ENCODE measurements at places on chromosomes 3 and 15.
A peak's percentile ranks its signal among the peaks of the same experiment; 100 is the strongest.

- no peak for DNase-seq
These were observed 94.8 kb downstream of the DUT start for GRCh38 chr15:48426044-48426443.

DNA sequence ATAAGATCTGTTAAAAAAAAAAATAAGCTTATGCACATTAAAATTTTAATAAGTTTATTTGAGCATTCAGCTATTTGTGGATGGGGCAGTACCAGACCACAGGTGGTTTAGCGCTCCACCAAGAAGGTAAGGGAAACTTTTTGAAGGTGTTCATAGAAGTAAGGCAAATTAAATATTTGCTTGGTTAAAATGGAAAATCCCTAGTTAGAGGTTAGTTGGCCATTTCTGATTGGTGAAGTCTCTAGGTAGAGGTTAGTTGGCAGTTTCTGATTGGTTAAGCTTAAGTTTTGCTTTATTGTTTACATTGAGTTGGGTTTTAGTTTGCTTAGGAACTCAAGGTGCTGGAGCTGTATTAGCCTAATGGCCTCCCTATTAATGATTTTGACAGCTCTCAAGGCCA is 30.7 kb downstream of the SCN11A start:
- DNase-seq = no peak

GRCh38 chr15:31308185-31308639 is 18.4 kb upstream of the KLF13 start:
- no peak for DNase-seq

DNA sequence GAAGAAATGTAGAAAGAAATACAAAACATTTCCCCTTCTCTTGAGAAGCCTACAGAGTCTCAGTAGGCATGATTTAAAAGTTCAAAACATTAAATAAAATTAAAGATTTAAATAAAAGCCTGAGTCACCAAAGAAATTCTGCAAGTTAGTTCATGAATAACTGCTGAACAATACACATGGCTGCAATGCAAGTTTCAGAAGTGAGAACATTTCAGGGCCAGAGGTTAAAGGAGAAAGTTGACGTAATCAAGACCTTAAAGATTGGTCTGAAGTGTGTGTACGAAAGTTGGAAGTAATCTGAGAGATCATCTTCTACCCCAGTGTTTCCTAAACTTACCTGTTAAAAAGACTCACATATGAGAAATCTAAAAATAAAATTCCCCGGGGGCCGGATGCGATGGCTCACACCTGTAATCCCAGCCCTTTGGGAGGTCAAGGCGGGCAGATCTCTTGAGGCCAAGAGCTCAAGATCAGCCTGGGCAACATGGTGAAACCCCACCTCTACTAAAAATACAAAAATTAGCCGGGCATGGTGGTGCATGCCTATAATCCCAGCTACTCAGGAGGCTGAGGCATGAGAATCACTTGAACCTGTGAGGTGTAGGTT is 108.7 kb upstream of the PHLDB2 start:
- no peak for DNase-seq

DNA sequence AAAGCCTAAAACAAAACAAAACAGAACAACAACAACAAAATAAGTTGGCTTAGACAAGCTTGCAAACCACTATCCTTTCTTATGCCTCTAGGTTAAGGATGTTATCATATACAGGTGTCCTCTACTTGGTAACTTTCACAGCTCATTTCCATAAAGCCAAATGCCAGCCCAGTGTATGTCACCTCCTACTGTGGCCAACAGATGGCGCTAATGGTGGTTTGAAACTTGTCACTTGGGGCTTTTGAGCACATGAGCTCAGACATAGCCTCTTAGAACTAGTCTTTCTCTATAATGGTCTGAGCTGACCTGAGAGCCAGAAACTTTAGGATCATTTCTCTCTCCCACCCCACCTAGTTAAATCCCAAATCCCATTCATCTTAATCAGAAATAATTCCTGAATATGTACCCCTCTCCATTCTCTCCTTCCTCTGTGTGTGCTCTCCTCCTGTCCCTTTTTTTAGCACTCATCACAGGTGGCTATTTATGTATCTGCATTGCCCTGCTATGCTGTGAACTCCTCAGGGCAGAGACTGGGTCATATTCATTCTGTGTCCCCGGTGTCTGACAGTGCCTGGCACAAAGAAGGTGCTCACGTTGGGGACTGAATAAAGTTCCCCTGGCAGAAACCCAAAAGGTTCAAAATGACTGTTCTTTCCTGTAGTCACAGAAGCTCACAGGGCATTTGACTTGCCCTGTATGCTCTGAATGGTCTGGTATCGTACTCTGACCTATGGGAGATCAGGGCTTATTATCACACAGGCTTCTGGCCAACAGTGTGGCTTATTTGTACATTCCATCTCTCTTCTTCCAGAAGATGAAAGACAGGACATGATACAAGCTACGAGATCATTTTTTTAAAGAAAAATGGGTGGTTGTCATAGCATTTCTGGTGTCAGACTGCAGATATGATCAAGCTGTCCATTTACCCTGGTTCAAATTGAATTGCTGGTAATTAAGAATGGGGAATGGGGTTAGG is 319.3 kb upstream of the AZI2 start:
- peak; percentile 7 for DNase-seq

DNA sequence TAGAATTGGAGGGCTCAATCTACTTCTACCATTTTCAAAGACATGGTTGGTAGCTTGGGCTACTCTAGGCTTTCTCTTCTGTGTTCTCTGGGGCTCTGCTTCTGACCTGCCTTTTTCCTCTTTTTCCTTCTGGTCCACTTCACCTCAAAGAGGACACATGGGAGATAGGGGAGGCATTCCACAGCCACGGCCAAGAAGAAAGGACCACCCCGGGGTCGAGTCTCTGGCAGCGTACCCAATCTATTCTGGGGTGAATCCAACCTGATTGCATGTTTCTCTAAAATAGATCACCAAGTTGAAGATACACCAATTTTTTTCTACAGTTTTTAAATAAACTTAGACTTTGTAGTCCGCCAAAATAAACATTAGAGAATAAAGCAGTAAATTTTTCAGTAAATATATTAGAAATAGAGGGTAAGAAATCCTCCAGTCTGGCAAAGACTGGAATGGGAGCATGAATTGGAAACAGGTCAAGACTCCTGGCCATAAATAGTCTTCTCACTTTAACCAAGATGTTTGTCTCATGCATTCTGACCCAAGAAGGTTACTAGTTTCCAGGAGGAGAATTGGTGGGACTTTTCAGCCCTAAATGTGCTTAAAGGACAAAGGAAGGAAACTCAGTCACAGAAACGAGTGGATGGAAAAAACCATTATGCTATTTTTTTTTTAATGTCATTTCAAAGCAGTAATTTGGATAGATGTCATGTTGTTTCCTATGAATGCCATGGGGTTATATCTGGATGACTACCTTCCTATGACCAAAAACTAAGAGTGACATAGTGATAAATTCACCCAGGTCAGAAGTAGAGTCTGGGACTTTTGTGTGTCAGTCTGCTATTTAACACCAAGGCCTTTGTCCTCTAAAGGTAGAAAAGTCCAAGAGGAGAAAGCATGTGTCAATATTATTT is 71.3 kb upstream of the PHLDB2 start:
- DNase-seq = no peak

GRCh38 chr3:1087066-1087560 is 5.7 kb upstream of the CNTN6 start:
- no peak for DNase-seq

DNA sequence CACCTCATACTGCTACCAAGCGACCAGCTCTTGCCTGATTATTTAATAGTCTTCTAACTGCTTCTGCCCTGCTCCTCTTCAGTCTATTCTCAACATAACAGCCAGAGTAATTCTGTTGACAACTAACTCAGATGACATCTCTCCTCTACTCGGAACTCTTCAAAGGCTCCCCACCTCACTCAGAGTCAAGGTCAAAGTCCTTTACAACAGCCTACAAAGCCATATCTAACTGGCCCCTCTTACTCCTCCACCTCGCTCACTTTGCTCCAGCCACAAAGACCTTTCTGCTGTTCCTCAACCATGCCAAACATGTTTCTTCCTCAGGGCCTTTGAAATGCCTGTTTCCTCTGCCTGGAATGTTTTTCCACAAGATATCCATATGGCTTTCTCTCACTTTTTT is 43.6 kb downstream of the PIK3R4 start:
- DNase-seq = no peak

DNA sequence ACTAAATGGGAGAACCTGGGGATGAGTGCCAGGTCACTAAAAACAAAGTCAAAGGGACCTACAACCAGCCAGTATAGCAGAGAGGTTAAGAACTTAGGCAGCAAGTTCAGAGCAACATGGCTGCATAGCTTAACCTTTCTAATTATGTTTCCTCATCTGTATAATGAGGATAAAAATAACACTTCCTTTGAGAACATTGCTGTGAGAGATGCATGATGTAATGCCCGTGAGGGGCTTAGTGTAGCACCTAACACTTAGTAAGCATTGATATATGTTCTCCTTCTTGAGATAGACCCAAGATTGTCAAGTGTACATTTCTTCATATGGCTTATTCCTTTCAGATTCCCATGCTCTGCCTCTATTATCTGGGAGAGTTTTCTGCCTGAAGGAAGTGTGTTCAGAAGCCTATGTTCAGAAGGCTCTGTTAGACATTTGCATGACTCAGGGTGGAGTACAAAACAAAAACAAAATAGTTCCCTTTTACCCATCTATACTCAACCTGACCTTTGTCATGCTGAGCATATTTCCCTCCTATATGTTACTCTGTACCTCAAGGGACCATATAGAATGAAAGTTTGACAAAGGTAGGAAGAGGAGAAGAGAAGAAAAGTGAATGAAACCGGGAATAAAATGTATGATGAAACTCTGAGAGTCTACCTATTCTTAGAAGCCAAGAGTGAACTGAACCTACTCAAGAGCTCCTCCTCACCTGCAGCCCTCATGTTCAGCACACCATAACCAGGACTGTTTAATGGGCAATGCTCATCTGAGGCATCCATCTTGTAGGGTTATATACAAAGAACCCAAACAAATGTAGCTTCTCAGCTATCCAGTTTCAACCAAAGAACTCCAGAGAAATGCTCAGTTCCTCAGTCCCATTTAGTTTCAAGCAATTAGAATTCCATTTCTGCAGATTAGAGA is 70.7 kb upstream of the KCNMB2 start:
- DNase-seq = no peak

- no peak for DNase-seq
These were observed 99.2 kb upstream of the MLF1 start for GRCh38 chr3:158471639-158472294.

DNA sequence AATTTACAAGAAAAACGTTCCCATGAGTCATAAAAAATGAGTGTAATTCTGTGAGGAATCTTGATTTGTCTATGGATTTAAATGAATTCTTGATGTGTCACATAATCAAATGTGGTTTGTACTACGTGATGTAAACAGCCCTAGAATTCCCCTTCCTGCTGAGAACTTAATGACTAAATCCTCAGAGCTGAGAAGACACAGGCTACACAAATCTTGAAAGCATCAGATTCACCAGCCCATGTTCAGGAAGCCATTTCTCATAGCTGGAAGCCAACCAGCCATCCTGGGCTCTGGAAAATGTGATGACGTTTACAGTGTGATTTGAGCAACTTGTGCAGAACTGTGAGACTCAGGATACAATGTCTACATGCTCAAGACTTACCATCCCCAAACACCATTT is 193.7 kb upstream of the MME start:
- no peak for DNase-seq

GRCh38 chr3:45088543-45089358 is 57.4 kb downstream of the CDCP1 start:
- DNase-seq = no peak

DNA sequence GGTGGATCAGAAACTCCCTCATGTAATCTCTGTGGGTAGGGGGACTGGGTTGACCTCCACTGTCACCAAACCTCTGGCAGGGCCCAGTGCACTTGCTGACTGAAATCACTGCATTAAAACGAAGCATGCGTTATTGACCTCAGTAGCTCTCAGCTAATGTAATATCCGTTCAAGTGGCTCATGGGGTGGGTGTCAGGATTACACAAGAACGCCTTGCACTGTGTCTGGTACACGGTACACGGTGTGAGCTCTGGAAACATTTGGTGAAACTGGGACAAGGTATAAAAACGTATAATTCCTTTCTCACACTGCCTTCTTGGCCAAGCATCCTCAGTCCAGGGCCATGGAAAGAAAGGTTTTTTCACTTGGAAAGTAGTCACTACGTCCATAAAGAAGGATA is 11.9 kb downstream of the LRTM1 start:
- no peak for DNase-seq

DNA sequence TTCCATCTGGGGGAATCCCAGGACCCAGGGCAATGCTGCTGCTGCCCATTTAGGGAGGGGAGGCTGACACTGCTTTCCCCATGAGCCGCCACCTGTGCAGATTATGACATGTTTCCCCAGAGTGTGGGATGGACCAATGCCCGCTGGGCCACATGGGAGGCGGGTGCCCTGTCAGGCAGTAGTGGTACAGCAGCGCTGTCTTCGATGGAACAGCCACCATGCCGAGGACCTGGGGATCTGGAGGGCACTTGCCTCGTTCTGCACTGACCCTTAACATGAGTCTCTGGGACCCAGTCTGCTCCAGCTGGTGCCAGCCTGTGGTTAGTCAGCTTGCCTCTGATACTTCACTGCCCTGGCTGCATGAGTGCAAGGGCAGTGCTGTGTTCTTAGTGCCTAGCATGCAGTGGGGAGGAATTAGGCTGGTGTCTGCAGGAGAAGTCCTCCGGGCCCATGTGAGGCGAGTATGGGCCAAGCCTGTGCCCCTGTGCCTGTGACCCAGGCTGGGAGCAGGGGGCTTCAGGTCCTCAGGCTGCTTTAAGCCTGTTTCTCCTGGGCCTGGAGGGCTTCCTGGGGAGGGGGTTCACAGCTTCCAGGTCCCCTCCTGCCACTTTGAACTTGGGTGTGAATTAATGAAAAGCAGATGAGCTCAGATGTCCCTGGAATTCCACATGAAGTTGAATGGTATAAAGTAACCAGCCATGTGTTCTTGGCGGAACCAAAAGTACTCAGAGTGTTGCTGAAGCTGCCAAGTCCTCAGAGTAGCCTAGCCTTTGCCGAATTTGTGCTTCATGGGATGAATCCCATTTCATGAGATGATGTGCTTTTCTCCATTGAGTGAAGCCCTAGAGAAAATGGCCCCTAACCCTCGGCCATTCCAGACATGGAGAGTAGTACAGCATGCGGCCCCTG is 22.9 kb downstream of the KLF13 start:
- DNase-seq = no peak

GRCh38 chr15:64693134-64693533 is 82.3 kb downstream of the RBPMS2 start:
- DNase-seq = no peak

DNA sequence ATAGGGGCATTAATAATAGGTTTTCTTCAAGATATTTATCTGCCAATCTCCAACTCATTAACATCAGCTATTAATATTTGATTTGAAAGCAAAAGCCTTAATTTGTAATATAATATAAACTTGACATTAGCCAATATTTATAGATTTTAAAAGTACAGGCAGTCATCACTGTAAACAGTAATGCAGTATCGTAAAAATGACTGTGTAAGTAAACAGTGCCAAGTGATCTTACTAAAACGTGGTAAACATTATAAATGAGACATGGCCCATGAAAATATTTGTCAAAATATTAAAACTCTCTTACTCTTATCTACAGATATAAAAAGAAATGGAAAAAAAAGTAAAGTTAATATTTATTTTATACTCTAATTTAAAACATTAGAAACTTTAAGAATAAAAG is 101.6 kb upstream of the EPHA6 start:
- no peak for DNase-seq
